Cardiac septum (tissue), 1 donor: ENCODE measurements at places on chromosomes 4 and X.

GRCh38 chr4:74400395-74400794 lies 35.5 kb downstream of the EREG start:
- DNase-seq: no peak

DNA sequence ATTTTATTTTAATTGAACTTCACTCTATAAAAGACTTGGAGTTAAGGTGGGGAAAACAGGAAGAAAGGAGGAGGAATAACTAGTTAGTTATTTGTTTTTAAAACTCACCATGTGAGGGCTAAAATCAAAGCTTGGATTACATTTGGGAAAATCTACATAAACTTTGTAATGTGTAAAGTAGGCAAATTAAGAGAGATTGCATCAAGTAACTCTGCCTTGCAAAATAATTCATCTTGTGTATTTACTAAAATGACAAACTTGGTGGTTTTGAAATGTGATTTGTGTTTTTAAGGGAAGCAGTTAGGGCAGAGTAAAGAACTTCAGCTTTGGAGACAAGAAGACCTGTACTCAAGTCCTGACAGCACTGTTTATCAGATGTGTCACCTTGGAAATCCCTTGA lies 43.3 kb upstream of the RASSF6 start:
- no peak for DNase-seq

- no peak for DNase-seq
These were observed 30.4 kb downstream of the ELF4 start for GRCh38 chrX:130079824-130080406.

DNA sequence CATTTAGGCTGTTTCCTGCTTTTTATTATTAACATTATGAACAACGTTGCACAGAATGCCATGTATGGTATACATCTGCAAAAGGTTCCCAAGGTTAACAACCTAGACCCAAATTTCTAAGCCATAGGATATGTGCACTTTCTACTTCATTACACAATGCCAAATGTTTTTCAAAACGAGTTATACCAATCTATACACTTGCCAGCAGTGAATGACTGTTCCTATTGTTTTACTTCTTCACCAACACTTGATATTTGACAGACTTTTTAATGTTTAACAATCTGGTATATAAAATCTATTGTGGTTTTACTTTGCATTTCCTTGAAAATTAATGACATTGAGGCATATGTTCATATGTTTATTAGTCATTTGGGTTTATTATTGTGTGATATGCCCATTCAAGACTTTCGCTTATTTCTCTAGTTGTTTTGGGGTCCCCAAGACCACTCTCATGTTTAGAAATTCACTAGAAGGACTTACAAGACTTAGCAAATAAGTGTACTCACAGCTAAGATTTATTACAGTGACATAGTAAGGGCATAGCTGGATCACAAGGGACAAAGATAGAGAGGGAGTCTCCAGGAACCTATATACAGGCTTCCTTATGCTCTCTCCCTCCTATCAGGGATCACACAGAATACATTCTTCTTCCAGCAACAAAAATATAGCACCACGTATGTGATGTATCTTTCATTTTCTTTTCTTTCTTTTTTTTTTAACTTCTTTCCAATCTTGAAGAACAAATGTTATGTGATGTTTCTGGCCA lies 62.5 kb downstream of the TBCK start:
- no peak for DNase-seq

GRCh38 chr4:26484032-26484515 lies 6.2 kb downstream of the CCKAR start:
- no peak for DNase-seq

DNA sequence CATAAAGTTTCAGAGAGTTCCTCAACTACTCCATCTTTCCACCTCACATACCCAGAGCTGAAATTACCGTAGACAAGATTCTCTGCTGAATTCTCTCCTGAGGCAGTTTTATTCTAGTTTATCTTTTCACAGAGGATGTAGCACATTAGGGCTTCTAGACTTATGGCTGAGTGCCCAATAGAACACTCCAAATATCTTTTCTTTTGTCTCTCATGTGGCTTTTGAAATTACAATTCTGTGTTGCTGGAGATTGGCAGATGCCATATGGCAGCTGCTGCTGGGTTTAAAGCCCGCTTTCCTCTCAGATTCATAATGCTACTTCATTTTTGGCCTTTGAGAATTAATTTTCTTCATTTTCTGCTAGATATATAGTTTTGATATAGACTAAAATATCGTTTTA lies 107.6 kb upstream of the BANK1 start:
- DNase-seq: no peak

- no peak for DNase-seq
These were observed 35.0 kb upstream of the GK start for GRCh38 chrX:30618160-30618765.

GRCh38 chrX:116277351-116278225 lies 107.0 kb downstream of the AGTR2 start:
- DNase-seq: no peak

DNA sequence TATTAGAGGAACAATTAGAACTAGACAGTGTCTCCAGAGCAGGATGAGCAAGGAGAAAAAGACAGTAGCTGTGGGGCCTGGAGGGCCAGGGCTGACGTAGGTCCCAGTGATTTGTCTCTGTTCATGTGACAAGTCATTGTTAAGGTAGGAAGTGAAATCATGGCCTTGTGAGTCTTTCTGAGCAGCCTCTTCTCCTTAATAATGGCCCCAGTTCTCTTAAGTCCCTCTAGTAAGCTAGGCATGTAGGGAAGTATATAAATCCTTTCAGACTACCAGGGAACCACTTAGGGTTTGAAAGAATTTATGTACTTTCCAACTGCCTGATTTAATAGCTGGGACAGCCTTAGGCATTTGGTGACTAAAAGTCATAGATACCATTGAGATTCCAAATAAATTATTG lies 133.0 kb downstream of the KLHL8 start:
- DNase-seq: no peak

DNA sequence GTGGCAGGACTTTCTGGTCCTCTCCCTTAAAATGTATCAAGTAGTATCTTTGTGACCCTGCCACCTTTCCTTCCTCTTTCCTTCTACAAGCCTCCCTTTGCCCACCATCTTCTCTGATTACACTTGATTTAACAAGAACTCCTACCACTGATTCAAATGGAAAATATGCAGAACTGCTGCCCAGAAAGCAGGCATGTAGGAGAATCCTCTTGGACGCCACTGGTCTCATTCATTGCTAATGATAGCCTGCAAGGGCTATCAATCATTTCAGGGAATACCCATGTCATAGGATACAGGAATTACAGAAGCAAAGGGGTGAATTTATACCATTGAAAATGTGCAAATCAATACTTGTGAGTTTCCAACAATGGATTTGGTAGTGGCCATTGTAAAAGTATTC lies 294.6 kb upstream of the NRK start:
- no peak for DNase-seq
